Stimulated activated CD8-positive, alpha-beta memory T cell treated with anti-CD3 and anti-CD28 coated beads, Interleukin-4, amount 100 ng/mL, for 1 hour (primary cell): ENCODE measurements at places on chromosomes 4 and X.

- DNase-seq = no peak
These were observed 101.1 kb upstream of the SHISA3 start for GRCh38 chr4:42296196-42296595.

GRCh38 chrX:418927-419729, 32.4 kb upstream of the PPP2R3B start:
- DNase-seq = no peak

DNA sequence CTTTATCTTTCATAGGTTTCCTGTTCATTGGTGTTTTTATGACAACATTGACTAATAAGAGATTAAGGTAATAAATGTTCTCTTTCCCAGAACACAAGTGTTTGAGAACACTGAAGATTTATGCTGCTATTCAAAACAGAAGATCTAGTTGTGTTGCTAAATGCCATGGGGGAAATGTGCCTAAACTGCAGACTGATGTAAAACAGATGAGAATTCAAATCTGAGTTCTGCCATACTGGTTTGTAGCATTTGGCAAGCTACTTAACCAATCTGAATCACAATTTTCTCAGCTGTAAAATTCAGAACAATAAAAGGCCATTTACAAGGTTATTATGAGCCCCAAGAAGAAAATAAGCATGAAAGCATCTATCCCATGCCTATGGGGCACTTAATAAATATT, 2.3 kb downstream of the SLC10A6 start:
- DNase-seq = no peak

- DNase-seq = no peak
These were observed 46.0 kb downstream of the TFDP3 start for GRCh38 chrX:133171962-133172708.

DNA sequence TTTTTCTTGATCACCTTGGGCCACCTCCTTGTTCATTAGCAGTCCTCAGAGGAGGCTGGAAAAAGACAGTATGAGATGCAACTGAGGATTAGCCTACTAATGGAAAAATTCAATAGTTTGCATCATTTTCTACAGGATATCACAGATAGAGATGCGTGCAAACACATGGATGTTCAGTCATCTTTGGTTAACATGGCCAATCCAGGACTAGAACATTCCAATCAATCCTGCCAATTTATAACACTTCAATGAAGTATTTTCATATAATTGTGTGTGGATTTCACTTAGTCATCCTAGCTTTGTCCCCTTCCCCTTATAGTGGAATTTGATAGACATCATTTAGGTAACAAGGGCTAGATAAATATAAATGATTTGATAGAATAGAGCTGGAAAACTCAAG, 42.7 kb downstream of the MAML3 start:
- no peak for DNase-seq

- DNase-seq = no peak
These were observed 45.0 kb upstream of the IL13RA1 start for GRCh38 chrX:118682258-118683014.

DNA sequence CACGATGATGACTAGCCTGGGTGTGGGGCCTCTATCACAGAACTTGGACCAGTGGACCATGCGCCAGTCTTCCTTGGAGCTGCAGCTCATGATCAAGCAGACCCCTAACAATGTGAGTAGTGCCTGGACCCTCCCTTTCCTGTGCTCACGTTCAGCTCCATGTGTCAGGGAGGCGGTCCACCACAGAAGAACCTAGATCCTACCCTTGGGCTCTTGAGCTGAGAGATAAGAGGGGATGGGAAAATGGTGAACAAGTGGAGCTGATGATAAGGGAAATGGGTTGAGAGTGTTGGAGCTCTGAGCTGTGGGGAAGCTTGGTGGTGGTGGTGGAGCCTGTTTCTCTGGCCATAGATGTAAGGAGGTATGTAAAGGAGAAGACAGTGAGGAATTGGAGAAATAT, 13.1 kb downstream of the MED12 start:
- DNase-seq = no peak

GRCh38 chr4:85498068-85498733, 23.3 kb downstream of the ARHGAP24 start:
- DNase-seq = no peak

DNA sequence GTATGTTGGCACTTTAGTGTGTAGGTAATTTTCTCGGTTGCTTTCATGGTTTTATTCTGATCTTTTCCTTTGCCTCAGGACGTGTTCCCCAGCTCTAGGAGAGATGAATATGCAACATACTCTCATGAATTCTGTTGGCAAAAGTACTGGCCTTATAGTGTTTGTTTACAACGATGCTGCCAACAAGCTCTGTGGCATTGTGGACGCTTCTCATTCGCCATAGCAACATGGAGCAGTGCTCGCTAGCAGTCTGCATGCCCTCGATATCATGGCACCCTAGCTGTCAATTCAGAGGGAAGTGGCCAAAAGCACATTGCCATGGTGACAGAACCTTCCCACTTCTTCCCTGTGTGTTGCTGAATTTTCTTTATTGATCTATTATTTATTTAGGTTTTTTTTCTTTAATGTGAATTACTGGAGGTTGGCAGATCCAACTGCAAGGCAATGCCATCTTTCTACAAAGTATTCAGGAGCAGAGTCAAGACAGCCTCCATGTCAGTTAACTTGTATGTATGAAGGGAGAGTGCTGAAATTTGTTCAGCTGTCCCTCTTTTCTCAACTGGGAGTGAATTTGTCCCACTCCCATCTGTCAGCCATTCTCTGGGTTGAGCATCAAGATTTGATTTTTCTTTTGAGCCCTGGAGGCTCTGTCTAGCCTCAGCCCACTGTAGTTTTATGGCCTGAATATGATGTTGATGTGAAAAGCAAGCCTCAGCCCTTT, 224.9 kb upstream of the VCX3A start:
- DNase-seq = no peak

DNA sequence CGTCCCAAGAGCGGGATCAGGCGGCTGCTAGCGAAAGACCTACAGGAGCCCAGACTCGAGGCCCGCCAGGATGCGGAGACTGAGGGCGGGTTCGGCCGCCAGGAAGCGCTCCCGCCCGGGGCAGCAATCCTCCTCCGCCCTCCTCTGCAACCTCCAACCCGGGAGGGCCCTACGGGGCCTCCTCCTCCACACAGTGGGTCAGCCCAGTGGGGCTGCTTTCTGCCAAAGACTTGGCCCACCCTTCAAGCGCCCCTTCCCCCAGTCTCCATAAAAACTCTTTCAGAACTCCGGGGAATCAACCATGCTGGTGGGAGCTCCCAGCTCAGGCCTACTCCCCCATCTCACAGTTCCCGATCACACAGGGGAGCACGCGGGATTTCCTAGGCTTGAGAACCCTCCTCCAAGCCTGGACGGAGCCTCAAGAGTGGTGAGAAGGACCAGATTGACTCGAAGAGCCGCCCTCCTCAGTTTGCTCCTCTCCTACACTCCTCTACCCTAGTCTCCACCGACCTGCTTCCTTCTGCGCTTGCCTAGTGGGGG, 77.5 kb downstream of the RLIM start:
- DNase-seq = no peak

DNA sequence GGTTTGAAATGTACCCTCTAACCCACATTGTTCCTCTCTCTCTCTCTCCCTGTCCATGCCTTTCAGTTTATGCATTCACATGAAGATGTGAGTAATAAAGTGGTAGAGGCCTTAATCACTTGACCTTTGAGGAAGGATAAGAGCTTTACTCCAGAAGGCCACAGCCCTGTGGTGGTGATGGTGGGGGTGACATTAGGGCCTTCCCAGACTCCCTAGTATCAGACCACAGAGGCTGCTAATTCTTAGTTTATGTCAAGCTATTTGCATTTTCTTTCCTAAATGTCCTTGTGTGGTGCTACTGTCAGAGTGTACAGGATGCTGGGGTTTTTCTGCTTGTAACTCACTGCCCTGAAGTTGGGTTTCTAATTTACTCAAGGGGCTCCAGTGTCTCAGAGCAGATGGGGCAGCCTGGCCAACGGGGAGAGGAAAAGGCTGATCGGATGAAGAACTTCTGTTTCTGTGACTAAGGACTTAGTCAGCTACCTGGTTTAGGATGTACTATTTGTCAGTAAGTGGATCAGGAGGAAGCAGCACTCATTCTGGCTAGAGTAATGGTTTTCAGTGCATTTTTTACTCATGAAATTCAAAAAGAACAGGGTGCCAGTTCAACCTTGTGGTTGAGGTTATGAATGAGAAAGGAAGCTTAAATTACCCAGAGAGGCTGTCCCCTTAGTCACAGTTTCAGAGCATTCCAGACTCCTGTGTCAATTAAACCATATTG, 509.6 kb upstream of the DIPK2B start:
- DNase-seq = no peak

DNA sequence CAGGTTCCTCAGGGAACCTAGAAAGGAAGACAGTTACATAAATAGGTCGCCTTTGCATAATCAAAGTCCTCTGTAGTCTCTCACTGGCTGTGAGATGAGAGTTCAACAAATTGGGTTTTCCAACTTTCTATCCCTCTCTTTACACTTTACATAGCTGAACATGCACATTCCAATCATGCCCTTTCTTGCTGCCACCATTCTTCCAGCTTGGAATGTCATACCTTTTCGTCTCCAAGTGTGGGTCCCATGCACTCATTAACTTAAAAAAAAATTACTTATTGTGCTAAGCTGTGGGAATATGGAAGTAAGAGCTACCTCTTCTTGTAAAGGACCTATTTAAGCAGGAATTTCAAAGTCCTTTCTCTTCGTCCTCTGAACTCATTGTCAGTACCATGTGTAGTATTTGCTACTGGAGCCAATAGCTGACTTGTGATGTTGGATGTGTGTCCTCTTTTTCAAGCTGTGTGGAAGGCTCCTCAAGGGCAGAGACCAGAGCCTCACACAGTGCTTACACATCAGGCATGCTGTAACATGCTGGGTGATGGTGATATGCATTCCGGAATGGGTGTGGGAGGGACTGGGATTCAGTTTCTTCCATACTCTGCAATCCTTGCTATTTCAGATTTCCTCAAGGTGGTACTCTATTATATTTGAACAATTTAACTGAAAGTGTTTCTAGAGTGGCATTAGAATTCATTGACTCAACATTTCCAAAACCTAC, 7.1 kb downstream of the ENOPH1 start:
- no peak for DNase-seq

GRCh38 chr4:106422766-106423165, 54.2 kb upstream of the GIMD1 start:
- DNase-seq = no peak

DNA sequence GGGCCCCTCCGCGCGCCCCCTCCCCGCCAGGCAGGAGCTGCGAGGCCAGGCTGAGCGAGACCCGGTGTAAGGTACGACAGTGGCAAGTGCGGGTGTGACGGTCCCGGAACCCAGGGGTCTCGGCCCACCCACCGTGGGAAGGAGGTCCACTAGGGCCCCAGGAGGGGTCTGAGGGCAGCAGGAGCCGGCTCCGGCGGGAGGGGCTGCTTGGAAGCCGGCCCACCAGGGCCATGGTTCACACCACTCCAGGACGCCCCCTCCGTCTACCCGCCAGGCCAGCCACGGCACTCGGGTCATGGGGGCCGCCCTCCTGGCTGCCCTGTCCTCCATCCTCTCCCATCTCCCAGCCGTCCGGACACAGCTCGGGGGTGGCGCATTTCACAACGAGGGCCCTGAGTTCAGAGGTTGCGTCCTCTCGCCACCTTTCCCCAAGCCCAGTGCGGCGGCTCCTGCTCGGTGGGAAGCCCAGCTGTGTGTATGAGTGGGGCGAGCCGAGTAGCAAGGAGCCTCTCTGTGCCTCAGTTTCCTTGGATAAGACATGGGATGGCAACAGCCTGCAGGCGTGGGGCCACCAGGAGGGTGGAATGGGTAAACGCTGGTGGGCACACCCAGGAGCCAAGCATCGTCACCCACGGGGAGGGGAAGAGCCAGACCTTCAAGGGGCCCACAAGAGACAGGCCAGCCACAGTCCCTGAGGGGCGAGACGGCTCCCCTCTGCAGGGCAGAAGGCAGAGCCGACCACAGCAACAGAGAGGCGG, 81.3 kb downstream of the FAM53A start:
- DNase-seq = no peak

GRCh38 chr4:27638163-27638915, 777.7 kb downstream of the STIM2 start:
- DNase-seq = no peak

GRCh38 chrX:65517923-65518322, 16.7 kb downstream of the LAS1L start:
- no peak for DNase-seq

GRCh38 chr4:1608196-1608820, 75.8 kb downstream of the FAM53A start:
- DNase-seq = no peak

GRCh38 chrX:78603908-78604307, 55.2 kb downstream of the RTL3 start:
- no peak for DNase-seq

DNA sequence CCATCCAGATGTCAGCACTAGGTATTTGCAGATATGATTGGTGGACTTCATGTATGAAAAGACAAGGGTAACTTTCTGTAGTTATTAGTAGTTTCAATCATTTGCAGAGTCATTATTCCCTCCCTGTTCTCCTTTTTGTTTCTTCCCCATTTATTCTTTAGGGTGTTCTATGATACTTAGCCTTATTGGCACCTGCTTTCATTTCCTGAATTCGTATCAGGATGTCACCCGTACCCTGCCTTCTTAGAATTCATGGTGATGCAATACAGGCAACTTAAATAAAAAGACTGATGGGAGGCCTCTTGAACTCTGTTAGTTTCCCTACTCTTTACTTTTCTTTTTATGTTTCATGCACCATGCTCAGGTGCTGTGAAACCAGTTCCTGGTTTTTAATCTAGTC, 24.2 kb downstream of the MAGED1 start:
- no peak for DNase-seq

DNA sequence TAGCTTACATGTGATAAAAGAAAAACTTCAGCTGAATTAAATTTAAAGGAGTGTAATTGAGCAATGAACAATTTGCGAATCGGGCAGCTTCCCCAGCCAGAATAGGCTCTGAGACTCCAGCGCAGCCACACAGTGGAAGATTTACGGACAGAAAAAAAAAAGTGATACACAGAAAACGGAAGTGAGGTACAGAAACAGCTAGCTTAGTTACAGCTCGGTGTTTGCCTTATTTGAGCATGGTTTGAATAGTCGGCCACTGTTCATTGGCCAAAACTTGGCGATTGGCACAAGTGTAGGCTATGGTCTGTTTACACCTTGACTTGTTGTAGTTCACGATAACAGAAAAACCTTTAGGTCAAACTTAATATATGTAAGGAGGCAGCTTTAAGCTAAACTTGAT, 16.7 kb upstream of the SUPT20HL1 start:
- no peak for DNase-seq

GRCh38 chrX:21487832-21488231, 113.6 kb downstream of the CNKSR2 start:
- no peak for DNase-seq

- DNase-seq = no peak
These were observed 90.1 kb downstream of the ANAPC4 start for GRCh38 chr4:25466966-25467697.

- DNase-seq = no peak
These were observed 53.9 kb downstream of the PROM1 start for GRCh38 chr4:16029886-16030285.

- no peak for DNase-seq
These were observed 47.5 kb downstream of the PTPN13 start for GRCh38 chr4:86641516-86642090.

GRCh38 chrX:153029875-153030274, 26.4 kb upstream of the PNMA3 start:
- no peak for DNase-seq

GRCh38 chr4:17447056-17447455, 64.8 kb downstream of the QDPR start:
- no peak for DNase-seq
